Right lung (tissue), 10 donors: ENCODE measurements at places on chromosomes 5 and 9. TPM values are rescaled to one million over a fixed set of nuclear protein-coding genes. Genes with fewer than 3 reads are reported as not detected.

The CMYA5 gene
- polyA plus RNA-seq = 10.7 TPM

The F2RL2 gene
- 0.37 TPM for polyA plus RNA-seq

The SLC34A1 gene
- polyA plus RNA-seq = not detected

The PCDHGA12 gene
- 4.2 TPM for polyA plus RNA-seq

DNA sequence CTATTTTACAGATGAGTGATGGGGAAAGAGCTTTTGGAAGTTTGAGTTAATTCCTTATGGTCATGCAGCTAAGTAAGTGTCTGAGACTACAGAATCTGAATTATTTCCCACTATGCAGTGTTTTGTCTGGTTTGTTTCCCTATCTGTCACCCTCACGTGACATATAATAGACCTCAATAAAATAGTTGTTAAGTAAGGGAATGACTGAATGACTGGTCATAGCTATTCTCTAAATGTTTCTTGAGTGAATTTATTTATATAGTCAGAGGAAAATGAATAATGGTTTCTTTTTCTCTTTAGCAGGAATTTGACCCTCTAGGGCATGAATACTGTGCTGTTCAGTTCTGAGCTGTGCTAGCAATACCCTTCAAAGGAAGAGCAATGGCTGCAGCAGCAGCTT, 10.3 kb downstream of the TRIM32 start:
- DNase-seq = no peak

DNA sequence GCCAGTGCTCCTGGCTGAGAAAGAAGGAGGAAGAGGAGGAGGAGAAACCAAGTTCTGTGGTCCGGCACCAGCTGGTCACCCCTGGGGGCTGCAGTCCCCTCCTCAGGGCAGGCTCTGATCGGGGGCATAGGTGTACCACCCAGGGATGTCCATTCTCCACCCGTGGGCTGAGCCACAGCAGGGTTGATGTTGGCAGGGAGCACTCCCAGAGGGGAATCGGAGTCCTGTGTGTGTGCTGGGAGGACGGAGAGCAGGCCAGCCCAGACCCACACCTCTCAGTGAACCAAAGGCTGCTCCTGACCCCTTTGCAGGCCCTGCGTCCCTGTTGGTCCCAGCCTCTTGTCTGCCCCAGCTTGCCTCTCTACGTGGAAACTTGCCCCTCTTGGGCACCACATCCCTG, 4.6 kb upstream of the ADAMTSL2 start:
- DNase-seq = no peak

- DNase-seq = no peak
Measured at GRCh38 chr5:170342153-170342725, 44.7 kb upstream of the LCP2 start.

DNA sequence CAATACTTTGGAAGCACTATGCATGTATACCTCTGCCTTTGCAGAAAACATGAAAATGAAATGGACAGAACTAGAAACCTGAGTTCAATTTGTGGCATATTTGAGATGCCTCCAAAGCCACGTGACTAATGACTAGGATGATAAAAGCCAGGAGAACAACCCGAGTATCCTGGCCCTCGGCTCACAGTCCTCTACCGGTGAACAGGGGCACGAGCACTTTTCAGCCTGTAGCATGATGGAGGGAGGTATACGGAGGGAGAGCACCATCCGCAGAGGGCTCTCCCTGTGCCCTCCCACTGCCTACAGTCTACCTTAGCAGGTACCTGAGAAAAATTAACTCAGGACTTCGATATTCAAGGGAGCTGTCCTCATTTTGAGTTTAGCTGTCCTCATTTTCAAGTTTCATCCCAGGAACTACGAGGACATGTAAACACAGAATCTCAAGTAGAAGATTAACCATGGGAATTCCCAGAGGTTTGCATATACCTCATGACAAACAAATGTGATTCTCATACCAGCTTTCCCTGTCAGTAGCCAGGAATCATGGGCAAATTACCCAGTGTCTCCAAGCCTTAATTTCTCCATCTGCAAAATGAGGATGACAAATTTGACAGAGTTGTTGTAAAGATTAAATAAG, 249.3 kb downstream of the DNAH5 start:
- no peak for DNase-seq

- DNase-seq = no peak
Measured at GRCh38 chr9:126692759-126693427, 79.2 kb downstream of the LMX1B start.
